Ovary (tissue), 10 donors: ENCODE measurements at places on chromosomes 7 and 10. TPM values are rescaled to one million over a fixed set of nuclear protein-coding genes. Genes with fewer than 3 reads are reported as not detected.

GRCh38 chr7:155191901-155192478 is 105.7 kb upstream of the INSIG1 start:
- DNase-seq: no peak

The PNLIP gene
- total RNA-seq: 3.1 TPM

DNA sequence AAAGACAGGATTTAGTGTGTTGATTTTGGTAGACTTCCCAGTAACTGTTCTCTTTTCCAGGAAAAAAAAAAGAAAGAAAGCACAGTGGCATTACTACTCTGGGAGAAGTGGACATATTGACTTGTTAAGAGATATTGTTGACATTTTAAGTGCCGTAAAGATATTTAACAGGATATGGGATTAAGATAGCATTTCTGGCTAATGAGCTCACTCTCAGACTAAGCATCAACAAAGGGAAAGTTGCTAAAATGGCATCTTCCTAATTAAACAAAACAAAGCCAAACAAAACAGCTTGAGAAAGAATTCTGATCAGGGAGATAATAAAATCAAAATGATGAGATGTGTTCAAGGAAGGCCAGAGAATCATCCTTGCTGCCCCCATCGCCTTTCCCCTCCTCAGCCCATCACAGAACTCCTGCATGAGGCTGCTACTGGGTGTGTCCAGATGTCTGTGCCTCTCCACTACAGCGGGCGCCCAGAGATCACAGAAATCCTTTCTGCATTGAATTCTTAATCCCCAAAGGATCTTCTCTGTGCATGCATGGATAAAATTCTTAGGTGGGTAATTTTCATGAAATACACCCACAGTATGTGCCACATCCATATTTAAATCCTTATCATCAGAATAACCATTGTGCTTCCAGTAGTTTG is 270.5 kb downstream of the POU6F2 start:
- no peak for DNase-seq

The ZNF716 gene
- not detected for total RNA-seq

- no peak for DNase-seq
Observed at GRCh38 chr7:116434820-116435341, 64.7 kb upstream of the CAV2 start.
